CD4-positive, alpha-beta memory T cell (primary cell): ENCODE measurements at places on chromosomes 3 and 15. TPM values are rescaled to one million over a fixed set of nuclear protein-coding genes. Genes with fewer than 3 reads are reported as not detected.

The SLC12A1 gene
- total RNA-seq, result not detected

The EPHA3 gene
- total RNA-seq, result not detected

The CYP19A1 gene
- total RNA-seq, result not detected

The IQCH gene
- 2.1 TPM for total RNA-seq

The RTP3 gene
- total RNA-seq, result not detected

DNA sequence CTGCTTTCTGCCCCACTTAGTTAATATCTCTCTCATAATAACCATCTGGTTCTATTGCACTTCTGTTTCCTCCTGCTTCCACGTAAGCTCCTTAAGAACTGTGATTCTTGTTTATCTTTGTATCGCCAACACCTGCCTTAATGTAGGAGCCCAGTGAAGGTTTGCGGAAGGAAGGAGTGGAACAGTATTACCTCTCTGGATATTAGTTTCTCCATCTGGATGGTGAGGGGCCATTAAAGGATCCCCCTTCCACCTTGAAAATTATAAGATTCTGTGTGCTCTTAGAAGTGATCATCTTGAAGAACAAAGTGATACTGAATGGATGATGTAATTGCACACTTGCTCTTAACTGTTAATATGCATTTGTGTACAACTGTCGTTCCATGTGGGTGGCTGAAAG, 2.2 kb downstream of the CHRNA5 start:
- H3K4me1 ChIP-seq, result peaks cover 18% of the 10 kb centered on the region
- no peak overlapping the region for H3K4me3 ChIP-seq
- peaks cover 8% of the 10 kb centered on the region for H3K27me3 ChIP-seq
- H3K36me3 ChIP-seq, result no peaks in the 10 kb centered on the region
- no peak overlapping the region for H3K27ac ChIP-seq
- DNase-seq, result no peak

GRCh38 chr15:27701956-27702355, 397.2 kb downstream of the OCA2 start:
- no peaks in the 10 kb centered on the region for H3K4me1 ChIP-seq
- H3K4me3 ChIP-seq, result no peak overlapping the region
- H3K36me3 ChIP-seq, result no peaks in the 10 kb centered on the region
- no peaks in the 10 kb centered on the region for H3K27me3 ChIP-seq
- DNase-seq, result no peak

GRCh38 chr3:159200176-159200575, 398.3 kb downstream of the MFSD1 start:
- DNase-seq, result no peak
- no peak overlapping the region for H3K27ac ChIP-seq
- no peak overlapping the region for H3K4me3 ChIP-seq

GRCh38 chr3:10568549-10568948, 63.2 kb upstream of the ATP2B2 start:
- DNase-seq, result no peak
- no peaks in the 10 kb centered on the region for H3K36me3 ChIP-seq
- H3K27me3 ChIP-seq, result no peaks in the 10 kb centered on the region
- H3K4me1 ChIP-seq, result no peaks in the 10 kb centered on the region
- no peak overlapping the region for H3K4me3 ChIP-seq

DNA sequence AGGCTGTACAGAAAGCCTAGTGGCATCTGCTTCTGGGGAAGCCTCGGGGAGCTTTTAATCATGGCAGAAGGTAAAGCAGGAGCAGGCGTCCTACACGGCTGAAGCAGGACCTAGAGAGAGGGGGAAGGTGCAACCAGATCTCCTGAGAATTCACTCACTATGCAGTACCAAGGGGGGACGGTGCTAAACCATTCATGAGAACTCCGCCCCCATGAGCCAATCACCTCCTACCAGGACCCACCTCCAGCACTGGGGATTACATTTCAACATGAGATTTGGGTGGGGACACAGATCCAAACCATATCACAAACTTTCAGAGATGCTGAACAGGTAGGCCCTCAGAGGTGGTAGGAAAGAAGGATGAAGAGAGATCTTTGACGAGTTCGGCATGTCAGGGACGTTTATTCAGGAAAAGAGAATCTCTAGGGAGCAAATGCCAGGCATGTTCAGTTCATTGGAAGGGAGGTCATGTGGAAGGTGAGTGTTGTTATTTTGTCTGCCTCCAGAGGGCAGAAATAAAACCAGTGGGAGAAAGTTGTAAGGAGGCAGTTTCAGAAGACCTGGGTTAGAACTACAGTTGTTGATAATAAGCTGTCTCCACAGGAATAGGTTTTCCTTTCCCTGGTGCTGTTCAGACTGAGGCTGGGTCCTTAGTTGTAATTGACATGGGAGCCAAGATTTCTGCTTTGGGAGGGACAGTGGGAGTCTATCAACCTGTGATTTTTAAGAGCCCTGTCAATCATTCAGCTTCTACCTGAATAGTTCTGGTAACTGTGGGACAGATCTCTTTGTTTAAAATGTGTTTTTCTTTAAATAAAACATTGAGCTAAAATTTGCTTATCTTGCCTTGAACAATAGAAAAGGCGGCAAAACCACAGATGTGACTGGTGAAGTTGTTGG, 4.3 kb upstream of the FNDC3B start:
- no peak overlapping the region for H3K4me3 ChIP-seq
- peak; percentile 42 for DNase-seq
- H3K27me3 ChIP-seq, result no peaks in the 10 kb centered on the region
- no peak overlapping the region for H3K27ac ChIP-seq
- peaks cover 9% of the 10 kb centered on the region for H3K4me1 ChIP-seq

GRCh38 chr15:29126821-29127461, 142.7 kb downstream of the NSMCE3 start:
- no peaks in the 10 kb centered on the region for H3K36me3 ChIP-seq
- H3K27me3 ChIP-seq, result no peaks in the 10 kb centered on the region
- no peak for DNase-seq
- no peak overlapping the region for H3K4me3 ChIP-seq
- H3K4me1 ChIP-seq, result no peaks in the 10 kb centered on the region

- peaks cover 87% of the 10 kb centered on the region for H3K4me1 ChIP-seq
- H3K4me3 ChIP-seq, result no peak overlapping the region
- no peaks in the 10 kb centered on the region for H3K36me3 ChIP-seq
- no peaks in the 10 kb centered on the region for H3K27me3 ChIP-seq
These were observed 28.5 kb downstream of the PLCL2 start for GRCh38 chr3:16913264-16913580.

GRCh38 chr3:179264449-179264848, 13.5 kb upstream of the KCNMB3 start:
- H3K27ac ChIP-seq, result no peak overlapping the region
- H3K4me1 ChIP-seq, result peaks cover 9% of the 10 kb centered on the region
- no peaks in the 10 kb centered on the region for H3K27me3 ChIP-seq
- no peaks in the 10 kb centered on the region for H3K36me3 ChIP-seq

- no peak for DNase-seq
- H3K27me3 ChIP-seq, result no peaks in the 10 kb centered on the region
- no peaks in the 10 kb centered on the region for H3K36me3 ChIP-seq
- no peaks in the 10 kb centered on the region for H3K4me1 ChIP-seq
- no peak overlapping the region for H3K27ac ChIP-seq
- H3K4me3 ChIP-seq, result no peak overlapping the region
These were observed 66.4 kb upstream of the CNTN6 start for GRCh38 chr3:1026395-1026794.
